ENCODE measurements at places on chromosomes 6 and 20.

GRCh38 chr6:157271911-157272310 is 51.4 kb downstream of the TMEM242 start:
- no peak for DNase-seq

DNA sequence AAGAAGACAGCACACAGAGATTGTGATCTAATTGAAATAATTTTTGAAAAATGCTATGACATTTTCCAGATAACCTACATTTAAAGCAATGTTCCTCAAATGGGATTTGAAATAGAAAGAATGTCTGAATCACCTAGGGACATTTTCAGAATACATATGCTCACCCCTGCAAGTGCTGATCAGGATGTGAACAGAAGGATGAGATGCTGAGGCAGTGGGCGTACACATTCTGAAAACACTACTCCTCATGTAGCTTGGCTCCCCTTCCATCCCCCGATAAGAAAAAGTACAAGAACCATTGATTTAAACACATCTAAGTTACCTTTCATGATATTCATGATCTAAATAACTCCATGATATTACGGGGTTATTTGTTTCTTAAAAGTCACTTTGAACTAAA is 29.9 kb upstream of the HINT3 start:
- DNase-seq = no peak

DNA sequence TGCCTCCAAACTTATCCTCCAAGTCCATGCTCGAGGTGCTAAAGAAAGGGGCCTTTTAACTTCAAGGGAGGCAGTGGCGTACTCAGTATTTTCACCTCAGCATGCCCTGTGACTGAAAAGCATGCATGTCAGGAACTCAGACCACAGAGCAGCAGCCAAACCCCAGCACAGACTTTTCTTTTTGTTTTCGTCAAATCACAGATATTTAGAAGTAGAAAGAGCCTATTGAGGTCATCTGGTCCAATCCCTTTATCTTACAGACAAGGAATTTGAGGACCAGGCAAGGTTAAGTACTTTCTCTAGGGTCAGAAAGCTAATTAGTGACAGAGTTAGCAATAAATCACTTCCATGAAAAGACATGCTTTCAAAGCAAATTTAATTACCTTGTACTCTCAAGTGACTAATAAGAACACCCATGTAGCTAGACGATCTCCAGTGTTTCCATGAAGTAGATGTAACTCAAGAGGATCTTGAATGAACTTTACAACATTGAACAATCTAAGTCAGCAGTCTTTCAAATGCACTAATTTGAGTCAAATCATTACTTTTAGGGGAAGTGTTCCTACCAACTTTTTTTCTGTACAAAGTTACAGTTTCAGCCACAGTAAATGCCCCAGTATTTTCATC is 35.9 kb downstream of the MOXD1 start:
- DNase-seq = no peak

- DNase-seq = peak; percentile 36
Observed at GRCh38 chr20:8305449-8305978, 173.4 kb downstream of the PLCB1 start.

DNA sequence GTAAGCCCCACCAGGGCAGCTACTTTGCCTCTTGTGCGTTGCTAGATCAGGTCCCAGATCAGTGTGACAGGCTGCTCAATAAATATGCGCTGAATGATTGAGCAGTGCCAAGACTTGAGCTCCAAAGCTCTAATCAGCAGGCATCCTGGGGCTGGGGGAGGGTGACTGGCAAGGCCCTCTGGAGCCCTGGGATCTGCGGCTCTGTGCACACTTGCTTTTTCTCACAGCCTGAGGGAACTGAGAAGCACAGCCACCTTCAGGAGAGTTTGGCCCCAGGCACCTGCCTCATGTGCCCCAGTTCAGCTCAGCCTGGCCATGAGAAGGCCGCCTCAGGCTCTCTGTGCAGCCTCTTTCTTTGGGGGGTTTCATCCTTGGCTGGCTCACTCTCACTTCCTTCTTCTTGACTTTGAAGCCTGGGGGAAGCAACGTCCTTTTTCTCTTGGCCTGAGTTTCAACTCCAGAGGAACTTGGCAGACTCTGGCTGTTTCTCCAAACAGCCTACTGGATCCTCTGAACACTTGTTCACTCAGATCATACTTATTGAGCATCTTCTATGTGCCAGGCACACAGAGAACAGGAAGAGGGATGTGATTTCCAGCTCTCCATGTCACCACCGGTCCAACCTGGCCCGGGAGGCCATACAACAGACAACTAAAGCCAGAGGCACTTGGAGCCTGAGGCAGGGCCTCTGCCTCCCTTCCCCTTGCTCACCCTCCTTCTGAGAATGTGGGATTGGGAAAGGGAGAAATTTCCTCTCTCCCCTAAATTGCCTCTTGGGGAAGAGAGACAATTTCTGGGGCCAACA is 114.0 kb downstream of the VEGFA start:
- DNase-seq = no peak

DNA sequence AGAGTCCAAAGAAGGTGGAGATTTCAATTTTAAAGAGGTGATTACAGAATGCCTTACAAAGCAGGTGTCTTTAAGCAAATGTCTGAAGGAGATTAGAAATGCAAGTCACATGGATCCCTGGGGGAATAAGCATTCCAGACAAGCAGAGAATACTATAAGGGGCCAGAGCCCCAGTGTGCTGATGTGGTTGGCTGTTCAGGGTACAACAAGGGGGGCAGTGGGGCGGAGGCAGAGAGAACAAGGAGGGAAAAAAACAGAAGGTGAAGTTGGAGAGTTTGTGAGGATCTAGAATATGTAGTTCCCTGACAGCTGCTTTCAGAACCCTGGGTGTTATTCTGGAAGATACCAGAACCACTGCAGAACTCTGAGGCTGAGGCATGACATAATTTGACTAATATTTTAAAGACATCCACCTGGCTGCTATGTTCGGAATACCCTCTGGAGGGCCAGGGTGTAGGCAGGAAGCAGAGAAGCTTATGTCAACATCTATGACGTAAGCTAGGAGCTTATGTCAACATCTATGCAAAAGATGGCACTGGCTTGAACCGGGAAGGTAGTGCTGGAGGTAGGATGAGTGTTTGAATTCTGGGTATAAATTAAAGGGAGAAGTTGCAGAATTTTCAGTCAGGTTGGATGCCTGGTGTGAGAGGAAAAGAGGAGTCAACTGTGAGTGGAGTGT is 276.3 kb upstream of the AGPAT4 start:
- DNase-seq = no peak

- no peak for DNase-seq
Observed at GRCh38 chr6:55694148-55694547, 115.2 kb upstream of the HMGCLL1 start.

DNA sequence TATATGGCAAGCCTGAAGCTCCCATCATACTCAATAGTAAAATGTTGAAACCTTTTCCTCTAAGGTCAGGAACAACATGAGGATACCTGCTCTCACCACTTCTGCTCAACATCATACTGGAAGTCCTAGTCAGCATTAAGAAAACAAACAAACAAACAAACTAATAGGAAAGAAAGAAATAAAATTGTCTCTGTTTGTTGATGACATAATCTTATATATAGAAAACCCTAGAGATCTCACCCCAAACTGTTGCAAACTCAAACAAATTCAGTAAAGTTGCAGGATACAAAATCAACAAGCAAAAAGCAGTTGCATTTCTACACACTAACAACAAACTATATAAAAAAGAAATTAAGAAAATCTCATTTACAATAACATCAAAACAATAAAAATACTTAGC is 20.5 kb downstream of the TTLL2 start:
- DNase-seq = no peak

- no peak for DNase-seq
Observed at GRCh38 chr6:42222448-42222847, 4.8 kb upstream of the MRPS10 start.

- DNase-seq = no peak
Observed at GRCh38 chr20:37179683-37180524, 556 bp upstream of the MROH8 start.

DNA sequence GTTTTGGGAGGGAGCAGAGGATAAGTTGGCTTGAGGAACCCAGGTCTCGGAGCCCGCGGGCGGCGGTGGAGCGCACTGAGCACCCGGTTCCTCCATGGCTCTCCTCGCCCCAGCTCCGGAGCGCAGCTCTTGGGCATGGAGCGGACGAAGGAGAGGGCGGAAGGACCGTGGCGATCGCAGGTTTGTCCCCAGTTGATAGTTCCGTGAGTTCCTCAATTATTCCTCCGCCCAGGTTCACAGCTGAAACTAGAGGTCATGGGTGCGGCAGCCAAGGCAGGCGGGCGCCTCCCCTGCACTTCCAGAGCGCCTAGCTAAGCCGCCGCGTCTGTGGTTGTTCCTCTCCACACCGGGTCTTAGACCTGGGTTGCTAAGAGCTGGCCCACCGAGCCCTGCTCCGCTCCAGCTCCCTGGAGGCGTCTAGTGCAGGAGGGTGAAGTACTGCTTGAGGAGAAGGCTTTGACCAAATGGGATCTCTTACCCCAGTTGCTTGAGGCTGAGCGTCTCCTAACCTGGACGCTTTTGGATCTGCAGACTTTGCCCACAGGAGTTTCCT is at the start of gene HTR1B:
Gene HTR1B, minus strand, starts transcription at position 184 of the 553 bp plus-strand sequence. Its CDS starts 88 bp downstream, at position 96.
- no peak for DNase-seq

GRCh38 chr20:58466095-58466708 is 49.0 kb downstream of the APCDD1L start:
- no peak for DNase-seq

DNA sequence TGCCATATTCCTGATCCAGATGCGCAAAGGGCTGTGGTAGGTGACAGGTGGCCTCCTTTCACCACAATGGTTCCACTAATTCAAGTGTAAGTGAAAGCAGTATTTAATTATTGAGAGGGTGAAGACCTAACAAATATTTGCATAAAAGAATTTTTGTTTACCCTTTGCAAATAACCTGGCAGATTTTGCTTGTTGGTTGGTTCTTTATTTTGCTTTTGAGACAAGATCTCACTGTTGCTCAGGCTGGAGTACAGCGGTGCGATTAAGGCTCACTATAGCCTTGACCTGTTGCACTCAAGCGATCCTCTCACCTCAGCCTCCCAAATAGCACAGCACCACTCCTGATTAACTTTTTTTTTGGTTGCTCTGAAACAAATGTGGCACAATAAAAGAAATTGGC is 49.2 kb downstream of the PCNA start:
- DNase-seq = no peak

DNA sequence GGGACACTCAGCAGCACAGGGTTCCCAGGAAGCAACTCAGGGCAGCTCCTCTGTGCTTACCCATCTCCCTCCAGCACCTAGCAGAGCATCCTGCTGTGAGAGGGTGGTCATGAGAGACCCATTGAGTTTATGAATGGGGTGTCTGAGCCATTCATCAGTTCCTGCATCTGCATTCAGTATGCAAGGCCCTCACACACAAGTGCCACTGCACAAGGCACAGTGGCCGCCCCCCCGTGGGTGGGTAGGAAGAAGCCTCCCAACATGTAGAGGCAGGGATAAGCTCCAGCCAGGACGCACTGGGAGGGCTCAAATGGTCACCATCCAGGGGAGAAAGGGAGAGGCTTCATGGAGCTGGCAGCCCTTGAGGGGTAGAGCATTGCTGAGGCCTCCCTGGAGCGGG is 43.0 kb downstream of the FOXP4 start:
- DNase-seq = no peak

DNA sequence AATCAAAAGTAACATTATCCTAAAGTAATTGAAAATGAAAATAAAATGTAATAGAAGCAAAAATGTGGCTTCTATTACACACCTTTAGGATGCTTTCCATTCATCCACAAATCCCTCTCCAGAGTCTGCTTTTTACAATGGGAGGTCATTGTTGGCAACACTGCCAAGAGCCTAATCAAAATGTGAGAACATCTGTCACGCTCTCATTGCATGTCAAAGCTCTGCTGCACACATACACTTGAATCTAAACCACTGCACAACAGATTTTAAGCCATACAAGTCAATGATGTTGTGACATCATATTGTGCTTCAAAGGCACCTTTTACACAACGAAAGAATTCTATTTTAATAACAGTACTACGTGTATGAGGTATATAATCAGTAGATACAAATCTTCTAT is 82.1 kb downstream of the PREP start:
- DNase-seq = no peak

GRCh38 chr20:54456961-54457360 is 18.4 kb upstream of the DOK5 start:
- DNase-seq = no peak

DNA sequence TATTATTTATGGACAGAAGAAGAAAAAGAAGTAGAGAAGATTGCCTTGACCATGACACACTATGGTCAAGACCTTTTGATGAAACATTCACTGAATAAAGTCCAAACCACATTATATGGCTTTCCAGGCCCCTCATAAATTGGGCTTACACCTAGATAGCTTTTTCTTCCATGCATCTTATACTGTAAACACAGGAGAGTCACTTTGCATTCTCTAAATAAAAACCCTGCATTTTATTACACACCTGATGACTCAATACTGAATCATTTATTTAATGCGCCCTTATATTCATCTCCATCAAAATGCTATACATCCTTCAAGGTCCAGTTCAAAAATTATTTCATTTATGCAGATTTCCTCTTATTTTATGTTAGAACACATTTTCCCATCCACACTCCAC is 78.0 kb downstream of the COL21A1 start:
- no peak for DNase-seq

GRCh38 chr6:71288228-71289038 is at the start of gene OGFRL1:
Gene OGFRL1 (plus strand): TSS chr6:71288811. CDS start chr6:71288937, 126 bp downstream.
- DNase-seq = peak; percentile 72

DNA sequence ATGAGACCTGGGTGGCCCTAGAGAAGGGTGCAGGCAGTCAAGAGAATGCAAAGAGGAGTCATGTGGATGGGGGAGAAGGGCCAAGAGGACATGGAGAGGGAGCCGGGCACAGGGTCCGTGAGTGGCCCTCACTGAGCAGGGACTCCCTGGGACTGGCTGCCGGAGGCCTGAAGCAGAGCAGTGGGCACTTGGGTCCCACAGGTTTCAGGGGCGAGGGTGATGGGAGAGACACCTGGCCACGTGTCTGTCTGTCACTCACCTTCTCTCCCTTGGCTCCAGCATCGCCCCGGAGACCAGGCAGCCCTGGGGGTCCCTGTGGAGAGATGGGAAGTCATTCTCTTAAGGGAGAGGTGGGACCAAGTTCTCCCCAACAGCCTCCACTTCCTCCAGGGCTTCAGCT is 25.5 kb downstream of the COL11A2 start:
- DNase-seq = no peak

GRCh38 chr6:163648868-163649267 is 234.3 kb downstream of the QKI start:
- no peak for DNase-seq

GRCh38 chr6:165967810-165968407 is 199.7 kb downstream of the TBXT start:
- no peak for DNase-seq

GRCh38 chr6:137968455-137968804 is 101.4 kb downstream of the TNFAIP3 start:
- DNase-seq = no peak

- no peak for DNase-seq
Observed at GRCh38 chr20:60453388-60454246, 495.4 kb downstream of the CDH26 start.

- no peak for DNase-seq
Observed at GRCh38 chr20:7672571-7672970, 267.7 kb downstream of the HAO1 start.

DNA sequence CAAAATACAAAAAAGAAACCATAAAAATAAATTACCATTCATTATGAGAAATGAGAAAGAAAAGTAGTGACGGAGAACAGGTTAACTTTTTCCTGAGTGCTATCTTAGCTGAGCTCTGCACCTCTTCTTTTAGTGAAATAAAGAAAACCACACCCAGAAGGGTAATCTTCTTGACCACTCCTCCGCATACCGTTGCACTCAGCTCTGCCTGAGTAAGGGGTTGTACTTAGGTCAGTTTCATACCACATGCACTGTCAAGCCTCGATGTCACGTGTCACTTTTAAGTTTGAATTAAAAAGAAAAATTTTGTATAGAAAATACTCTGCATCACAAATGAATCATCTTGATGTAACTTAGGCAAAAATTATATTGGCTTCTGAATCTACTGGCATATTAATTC is 2.8 kb downstream of the EZR start:
- DNase-seq = no peak
